ENCODE measurements at places on chromosomes 16 and 17.

DNA sequence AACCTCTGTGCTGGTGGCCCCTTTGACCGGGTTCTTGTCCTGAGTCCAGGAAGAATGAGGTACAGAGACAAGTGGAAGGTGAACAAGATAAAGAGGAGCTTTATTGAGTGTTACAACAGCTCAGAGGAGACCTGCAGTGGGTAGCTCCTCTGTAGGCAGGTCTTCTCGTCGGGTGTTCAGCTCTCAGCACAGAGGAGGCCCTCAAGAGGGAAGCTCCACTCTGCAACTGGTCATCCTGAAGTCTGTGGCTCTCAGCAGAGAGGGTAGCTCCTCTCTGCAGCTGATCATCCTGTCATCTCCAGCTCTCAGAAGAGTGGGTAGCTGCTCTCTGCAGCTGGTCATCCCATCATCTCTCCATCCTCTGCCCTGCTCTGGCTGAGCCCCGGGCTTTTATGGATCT, 39.7 kb downstream of the SCPEP1 start:
- no peak for DNase-seq

- no peak for DNase-seq
These were observed 71.1 kb upstream of the TMEM97 start for GRCh38 chr17:28247671-28248555.

GRCh38 chr17:58081646-58082340, 1.4 kb upstream of the DYNLL2 start:
- DNase-seq, result no peak

- no peak for DNase-seq
These were observed 290.5 kb upstream of the FOXF1 start for GRCh38 chr16:86219655-86220445.

DNA sequence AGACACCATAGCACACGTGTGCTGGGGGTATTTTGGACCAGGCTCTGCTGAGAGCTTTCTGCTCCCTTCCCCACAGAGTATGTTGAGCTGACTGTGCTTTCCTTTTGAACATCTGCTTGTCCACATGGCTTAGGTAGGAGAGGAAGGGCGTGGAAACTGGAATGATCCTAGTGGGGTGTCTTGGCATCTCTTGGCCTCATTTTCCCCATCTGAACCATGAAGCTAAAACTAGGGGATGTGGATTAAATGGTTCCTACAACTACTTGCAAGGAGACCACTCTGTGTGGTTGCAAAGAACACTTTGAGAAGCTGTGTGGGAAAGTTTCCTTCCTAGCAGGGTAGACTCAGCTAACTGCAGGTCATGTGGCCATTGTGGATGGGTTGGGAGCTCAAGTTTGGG, 6.7 kb upstream of the NLRC5 start:
- no peak for DNase-seq

GRCh38 chr17:45413498-45413923, 19.2 kb downstream of the ARHGAP27 start:
- DNase-seq, result peak; percentile 73

GRCh38 chr16:3458852-3459361, 15.4 kb downstream of the NAA60 start:
- DNase-seq, result no peak

DNA sequence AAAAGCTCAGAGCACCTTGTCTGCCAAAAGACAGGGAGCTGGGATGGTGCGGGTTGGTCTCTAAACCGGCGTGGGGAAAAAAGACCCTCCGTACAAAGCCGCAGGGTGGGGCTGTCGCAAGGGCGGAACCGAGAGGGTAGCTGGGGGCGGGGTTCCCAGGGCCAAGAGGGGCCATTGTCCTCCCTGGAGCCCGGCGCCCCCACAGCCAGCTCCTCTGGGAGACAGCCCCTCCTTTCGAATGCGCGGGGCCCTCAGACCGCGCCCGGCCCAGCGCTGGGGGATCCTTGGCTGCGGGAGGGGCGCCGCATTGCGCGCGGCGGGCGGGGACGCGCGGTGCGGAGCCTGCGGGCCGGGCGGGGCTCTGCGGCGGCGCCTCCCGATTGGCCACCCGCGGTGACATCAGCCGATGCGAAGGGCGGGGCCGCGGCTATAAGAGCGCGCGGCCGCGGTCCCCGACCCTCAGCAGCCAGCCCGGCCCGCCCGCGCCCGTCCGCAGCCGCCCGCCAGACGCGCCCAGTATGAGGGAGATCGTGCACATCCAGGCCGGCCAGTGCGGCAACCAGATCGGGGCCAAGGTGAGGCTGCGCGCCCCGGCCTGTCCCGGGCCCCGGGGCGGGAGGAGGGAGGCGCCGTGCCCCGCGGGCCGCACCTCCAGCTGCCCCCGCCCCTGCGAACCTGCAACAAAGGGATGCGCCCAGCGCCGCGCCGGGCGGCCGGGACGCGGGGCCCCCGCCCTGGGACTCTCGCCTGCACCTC, at the start of gene TUBB3:
Gene TUBB3 (plus strand): TSS at position 459 of the 756 bp plus-strand sequence. CDS start 60 bp downstream, at position 519.
- DNase-seq, result peak; percentile 24

DNA sequence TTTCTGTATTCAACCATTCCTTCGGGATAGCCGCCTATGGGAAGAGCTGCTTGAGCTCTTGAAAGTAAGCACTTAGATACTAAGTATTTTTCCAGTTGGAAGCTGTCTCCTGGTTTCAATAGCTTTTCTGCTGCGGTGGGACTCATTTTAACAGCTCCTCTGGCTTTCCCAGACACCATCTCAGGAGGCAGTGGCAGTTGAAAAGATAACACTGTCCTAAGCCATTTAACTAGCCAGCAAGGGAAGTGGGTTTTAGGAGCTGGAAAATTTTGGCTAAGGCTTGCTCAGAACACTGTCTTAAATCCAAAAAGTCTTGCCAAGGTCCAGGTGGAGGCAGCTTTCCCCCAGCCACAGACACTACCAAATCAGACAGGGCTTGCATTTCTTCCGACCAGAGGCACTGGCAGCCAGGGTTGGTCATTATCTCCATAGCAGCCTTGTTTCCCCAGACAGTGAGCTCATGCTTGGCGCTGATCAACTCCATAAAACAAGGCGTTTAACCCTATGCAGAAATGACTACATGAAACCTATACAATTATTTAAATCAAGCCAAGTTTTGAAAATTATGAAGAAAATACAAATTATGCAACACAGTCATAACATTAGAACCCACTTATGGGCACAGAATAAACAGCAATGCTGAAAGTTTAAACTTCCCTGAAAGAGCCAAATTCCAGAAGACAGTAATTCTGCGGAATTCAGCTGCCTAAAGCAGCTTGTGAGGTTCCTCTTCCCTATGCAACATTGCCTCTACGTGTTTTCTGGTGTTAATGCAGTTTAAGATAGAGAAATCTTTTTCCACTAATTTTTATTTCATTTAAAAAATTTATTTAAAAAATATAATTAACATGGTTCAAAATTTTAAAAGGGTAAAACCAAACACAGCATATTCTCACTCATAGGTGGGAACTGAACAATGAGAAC, 25.0 kb downstream of the GABARAPL2 start:
- DNase-seq, result no peak

- no peak for DNase-seq
These were observed 4.4 kb downstream of the ZC3H7A start for GRCh38 chr16:11792410-11793241.

- peak; percentile 23 for DNase-seq
These were observed 704.3 kb downstream of the MAF start for GRCh38 chr16:78896280-78896679.

- DNase-seq, result no peak
These were observed 94.4 kb upstream of the CIBAR2 start for GRCh38 chr16:85206472-85207356.
